ENCODE measurements at places on chromosomes 3 and 15. TPM values are rescaled to one million over a fixed set of nuclear protein-coding genes. Genes with fewer than 3 reads are reported as not detected.

The SLC12A1 gene
- total RNA-seq, result not detected

The MYL3 gene
- total RNA-seq, result 3.3 TPM

GRCh38 chr3:52269776-52270175, 8.7 kb downstream of the WDR82 start:
- DNase-seq, result no peak

GRCh38 chr3:146390006-146390772, 79.2 kb downstream of the PLSCR2 start:
- no peak for DNase-seq

DNA sequence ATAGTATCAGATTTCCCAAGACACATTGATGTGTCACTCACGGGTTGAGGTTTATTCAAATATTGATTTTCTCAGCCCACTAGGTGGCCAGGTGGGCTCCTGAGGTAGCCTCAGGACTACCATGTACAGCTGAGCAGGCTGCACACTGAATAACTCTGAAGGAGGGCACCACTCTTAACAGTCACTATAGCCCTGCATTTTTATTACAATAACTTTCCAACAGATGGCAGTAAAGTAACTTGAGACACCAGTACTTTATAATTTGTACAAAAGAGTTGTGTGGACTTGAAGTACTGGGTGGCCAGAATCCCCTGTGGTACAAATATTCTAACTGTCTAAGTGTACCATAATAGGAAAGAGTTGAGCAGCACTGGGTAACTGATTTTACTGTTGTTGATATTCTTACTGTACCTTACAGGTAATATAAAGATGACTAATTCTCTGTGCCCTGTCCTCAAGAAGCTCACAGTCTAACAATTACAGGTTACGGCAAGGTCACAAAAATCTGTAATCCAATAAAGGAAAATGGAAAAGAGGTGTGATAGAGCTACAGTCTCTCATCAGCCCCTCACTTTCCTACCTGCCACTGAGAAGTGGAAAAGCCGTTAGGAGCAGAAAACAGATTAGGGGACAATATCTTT, 76.0 kb downstream of the ETFA start:
- DNase-seq, result no peak

DNA sequence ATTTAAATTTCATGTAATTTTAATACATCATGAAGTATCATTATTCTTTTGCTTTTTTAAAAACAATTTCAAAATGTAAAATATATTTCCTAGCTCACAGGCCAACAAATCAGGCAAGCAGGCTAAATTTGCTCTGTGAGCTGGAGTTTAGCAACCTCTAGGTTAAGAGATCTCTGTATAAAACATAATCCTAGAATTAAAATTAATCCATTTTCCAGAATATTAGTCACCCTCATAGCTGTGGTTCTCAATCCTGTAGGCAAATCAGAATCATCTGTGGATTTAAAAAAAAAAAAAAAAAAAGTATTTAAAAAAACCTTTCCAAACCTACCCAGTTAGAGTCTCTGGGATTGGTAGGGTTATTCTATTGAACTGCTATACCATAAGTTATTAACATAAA, 209.7 kb downstream of the MINAR1 start:
- no peak for DNase-seq

- no peak for DNase-seq
Observed at GRCh38 chr3:177830411-177830849, 633.1 kb upstream of the TBL1XR1 start.

Data from sciatic nerve (tissue), 2 donors.